ENCODE measurements at places on chromosomes 6 and 20.

DNA sequence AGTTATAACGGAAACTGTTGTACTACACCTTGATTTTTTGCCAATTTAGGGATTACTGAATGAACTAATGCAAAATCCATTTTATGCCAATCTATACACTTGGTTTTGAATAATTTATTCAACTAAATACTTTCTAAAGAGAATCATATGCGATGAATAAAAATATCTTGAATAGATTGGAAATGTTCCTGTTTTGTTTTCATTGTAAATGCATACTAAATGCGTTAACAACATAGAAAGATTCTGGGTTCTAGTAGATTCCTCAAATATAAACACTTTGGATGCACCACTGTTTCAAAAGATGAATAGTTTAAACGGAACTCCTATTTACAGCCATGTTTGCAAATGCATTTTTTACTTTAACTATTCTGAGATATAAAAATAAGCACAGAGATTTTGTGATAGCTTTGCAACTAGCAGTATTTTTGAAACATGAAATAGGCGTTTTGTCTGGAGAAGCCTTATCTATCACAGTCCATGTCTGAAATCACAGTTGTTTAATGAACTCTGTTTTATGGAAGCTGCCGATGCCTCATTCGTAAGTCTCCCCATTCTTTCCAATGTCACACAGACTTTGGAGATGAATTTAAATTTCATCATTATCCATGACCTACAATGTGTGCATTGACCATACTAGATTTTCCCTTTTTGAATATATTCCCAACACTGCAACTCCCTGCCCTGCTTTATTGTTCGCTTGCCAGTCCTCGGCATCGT is 277.7 kb upstream of the QKI start:
- DNase-seq: no peak

GRCh38 chr20:16321291-16321690 is 252.0 kb downstream of the KIF16B start:
- DNase-seq: no peak

GRCh38 chr6:44645276-44645675 is 257.8 kb downstream of the CDC5L start:
- DNase-seq: no peak

DNA sequence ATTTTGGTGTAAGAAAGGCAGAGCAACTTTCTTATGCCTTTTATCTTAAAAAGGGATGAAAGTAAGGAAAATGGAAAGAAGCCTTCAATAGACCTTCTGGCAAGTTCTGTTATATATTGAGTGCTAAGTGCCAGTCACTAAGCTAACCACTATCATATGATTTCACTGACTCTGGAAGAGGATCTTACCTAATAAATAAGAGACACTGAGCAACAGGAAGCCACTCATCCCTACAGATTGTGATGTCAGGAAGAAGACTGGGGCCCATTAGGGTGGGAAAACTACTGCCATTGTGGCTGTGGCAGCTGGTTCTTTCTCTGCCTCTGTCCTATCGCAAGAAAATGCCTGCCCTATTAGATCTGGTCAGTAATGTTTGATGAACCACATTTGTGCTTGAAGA is 89.6 kb downstream of the AIG1 start:
- no peak for DNase-seq

DNA sequence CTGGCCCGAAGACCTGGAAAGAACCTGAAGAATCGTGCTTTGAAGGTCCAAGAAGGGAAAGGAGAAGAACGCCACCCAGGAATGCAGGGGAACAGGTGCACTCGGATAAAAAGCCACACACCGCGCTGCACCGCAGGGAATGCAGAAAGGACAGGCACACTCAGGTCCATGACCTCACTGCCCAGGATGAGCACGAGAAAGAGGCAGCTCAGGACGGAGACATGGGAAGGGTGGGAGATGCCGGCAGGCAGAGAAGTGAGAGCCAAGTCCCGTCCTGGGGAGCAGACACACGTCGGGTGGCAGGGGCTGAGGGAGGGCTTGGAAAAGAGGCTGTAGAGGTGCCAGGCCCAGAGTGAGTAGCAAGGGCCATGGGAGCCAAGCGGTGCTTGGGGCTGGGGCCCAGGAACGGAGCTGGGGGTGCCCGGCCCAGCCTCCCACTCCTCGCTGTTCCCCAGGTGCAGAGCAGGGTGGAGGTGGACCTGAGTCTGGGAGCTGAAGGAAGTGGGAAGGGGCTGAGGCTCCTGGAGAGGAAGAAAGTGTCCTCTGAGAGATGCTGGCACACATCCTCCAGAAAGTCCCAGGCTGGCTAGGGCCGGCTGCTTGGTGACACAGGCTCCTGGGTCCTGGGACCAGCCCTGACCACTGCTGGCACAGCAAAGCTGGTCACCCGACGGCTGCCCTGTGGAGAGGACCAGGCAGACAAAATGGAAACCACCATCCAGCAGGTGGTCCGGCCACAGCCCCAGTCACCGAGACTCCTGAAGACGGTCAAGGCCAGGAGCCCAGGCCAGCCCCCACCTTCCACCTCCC is 91.3 kb downstream of the PSMB1 start:
- DNase-seq: no peak

- DNase-seq: no peak
These were observed 222.2 kb downstream of the OGFRL1 start for GRCh38 chr6:71510856-71511255.

- DNase-seq: no peak
These were observed 29.1 kb upstream of the APCDD1L start for GRCh38 chr20:58544286-58544685.

DNA sequence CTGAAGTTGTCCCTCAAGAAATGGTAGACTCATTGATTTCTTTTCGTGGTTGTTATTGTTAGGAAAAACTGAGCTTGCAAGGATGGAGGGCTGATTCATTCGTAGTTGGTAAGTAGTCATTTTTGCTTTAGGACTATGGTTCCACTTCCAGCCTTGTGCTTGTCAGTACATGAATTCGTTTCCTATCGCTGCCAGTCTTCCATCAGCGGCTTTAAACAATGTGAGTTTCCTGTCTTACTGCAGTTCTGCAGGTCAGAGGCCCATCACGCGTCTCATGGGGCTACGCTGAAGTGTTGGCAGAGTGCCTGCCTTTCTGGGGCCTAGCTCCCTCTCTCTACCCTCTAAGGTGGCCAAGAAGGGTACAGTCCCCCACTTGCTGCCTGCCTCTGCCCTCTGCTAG is 11.4 kb upstream of the MDFI start:
- no peak for DNase-seq

DNA sequence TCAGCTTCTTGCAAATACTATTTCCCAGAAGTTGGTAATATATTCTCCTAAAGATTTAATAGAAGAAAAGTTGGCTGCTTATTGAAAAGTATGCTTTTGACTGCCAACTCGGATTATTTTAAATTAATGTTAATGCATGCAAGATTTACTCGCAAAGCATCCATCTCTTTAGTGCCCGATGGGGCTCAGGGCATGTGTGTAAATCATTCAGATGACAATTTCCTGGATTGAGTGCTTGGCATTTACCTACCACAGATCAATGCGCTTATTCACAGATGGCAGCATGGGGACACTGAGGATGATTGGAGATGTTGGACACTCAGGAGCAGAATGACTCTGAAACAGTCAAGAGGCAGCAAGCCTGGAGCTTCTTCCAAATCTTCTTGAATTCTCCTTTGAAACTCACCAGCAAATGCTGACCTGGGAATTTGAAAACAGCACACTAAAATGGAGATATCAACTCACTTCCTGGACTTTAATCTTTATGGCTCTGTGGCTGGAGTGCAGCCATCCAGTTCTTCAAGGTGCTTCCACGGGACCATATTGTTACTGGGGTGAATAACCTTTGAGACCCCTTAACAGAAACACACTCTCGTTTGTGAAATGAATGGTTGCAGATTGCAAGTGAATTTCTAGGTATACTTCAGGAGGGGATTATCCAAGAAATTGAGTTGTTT is 34.1 kb upstream of the TIAM2 start:
- DNase-seq: no peak

GRCh38 chr6:156890627-156891314 is 113.6 kb downstream of the ARID1B start:
- peak; percentile 60 for DNase-seq

DNA sequence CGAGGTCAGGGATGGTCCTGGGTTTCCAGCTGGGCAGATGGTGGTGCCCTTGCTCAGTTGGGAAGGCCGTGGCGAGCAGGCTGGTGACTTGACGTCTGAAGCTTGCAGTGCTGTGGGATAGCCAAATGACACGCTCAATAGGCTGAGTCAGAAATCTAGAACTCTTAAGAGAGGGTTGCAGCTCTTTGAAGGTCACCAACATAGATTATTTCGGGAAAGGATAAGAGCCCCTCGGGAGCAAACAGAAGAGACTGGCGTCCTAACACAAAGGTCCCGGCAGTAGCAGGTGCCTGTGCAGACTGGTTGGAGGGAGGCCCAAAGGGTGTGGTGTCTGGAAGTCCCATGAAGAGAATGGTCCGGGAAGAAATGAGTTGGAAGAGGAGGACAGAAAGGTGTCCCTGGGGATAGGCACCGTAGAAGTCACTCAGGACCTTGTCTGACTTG is 18.4 kb downstream of the PKIG start:
- DNase-seq: no peak

GRCh38 chr6:149441740-149442139 is 41.7 kb downstream of the SUMO4 start:
- DNase-seq: no peak

GRCh38 chr6:143271024-143271423 is 179.5 kb downstream of the ADAT2 start:
- peak; percentile 93 for DNase-seq

DNA sequence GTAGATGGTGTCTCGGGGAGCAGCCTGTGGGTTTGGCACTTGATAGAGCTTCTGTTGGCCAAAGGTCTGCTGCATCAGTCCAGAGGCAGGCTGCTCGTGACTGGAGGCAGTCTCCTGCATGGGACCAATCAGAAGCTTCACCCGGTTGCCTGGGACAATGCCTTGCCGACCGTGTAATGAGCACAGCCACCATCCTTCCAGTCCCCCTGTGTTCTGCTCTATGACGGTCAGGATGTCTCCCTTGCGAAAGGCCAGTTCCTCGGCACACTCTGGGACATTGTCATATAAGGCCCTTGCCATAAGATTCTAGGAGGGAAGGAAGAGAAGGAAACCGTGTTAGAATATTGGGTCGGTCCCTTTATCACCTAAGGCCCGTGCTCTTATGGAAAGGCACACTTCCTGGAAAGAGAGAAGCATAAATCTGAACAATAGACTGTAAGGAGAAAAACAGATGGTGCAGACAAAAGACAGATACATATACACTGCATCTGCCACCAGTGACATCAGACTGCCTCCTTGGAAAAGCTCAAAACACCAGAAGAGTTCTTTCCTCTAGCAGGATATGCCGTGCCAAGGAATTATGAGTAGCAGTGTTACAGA is 18.9 kb downstream of the NEDD9 start:
- no peak for DNase-seq

Measured in GM04504 (cell line).